Heart right ventricle (tissue), 16 donors: ENCODE measurements at places on chromosomes 3 and 15. TPM values are rescaled to one million over a fixed set of nuclear protein-coding genes. Genes with fewer than 3 reads are reported as not detected.

The DPPA2 gene
- total RNA-seq: not detected

The DAZL gene
- total RNA-seq: not detected

The STAB1 gene
- total RNA-seq: 159 TPM

DNA sequence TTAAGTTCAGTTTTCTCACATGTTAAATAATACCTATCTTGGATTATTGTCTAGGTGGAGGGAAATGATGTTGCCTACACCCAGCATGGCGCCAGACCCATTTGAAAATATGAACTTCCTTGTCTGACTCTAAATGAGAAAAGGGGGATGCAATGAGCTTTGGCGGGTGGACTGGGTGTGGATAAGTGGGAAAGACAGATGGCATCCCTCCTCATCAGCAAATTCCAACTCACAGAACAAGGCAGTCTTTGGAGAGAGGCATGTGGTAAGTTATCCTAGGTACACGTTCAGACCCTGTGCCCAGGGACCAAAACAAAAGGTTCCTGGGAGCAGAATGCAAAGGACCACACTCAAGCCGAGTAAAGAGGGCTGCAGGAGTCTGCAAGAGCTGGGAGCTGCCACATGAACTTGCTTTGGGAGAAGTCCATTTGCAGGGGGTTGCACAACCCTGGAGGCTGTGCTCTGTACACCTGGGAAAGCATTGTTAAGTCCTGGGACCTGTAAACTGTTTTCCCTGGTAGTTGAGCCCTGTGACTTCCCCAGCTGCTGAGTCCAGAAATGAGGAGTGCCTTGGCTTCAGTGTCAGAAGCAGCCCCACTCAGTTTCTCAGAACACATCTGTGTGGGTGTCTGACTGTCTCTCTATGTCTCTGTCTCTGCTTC is 102.3 kb upstream of the TPM1 start:
- no peak for DNase-seq

GRCh38 chr3:149170672-149171071 is 41.2 kb downstream of the HPS3 start:
- DNase-seq: no peak

GRCh38 chr15:71290002-71290401 is 174.7 kb downstream of the THSD4 start:
- DNase-seq: no peak

- DNase-seq: no peak
These were observed 13.7 kb downstream of the ACSBG1 start for GRCh38 chr15:78220713-78221112.

DNA sequence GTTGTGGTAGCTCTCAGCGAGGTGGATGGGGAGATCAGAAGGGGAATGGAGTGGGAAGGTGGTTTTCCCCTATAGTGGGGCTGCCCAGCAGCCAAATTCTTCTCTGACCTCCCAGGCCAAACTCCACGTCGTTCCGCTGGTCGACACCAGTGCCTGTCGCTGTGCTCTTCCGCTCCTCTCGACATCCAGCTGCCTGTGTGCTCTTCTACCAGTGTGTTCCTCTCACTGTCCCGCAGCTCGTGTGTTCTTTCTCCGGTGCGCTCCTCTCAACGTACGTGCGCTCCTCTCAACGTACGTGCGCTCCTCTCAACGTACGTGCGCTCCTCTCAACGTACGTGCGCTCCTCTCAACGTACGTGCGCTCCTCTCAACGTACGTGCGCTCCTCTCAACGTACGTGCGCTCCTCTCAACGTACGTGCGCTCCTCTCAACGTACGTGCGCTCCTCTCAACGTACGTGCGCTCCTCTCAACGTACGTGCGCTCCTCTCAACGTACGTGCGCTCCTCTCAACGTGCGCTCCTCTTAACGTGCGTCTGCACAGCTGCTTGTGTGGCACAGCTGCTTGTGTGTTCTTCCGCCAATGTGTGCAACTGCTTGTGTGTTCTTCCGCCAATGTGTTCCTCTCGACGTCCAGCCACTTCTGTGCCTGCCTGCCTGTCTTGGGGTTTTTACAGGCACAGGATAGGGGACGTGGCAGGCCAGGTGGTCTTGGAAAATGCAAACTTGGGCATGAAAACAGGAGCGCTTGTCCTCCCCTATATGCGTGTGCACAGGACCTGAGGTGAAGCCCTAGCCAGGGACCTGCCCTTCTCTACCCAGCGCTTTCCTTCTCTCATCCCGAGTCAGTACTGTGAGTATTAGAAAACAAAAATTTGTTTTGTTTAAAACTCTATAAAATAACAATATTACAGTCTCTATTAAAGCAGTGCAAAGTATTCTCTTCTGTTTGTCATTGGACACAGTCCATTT is 991.1 kb downstream of the GBE1 start:
- no peak for DNase-seq

GRCh38 chr15:75554717-75555116 is 24.4 kb downstream of the PTPN9 start:
- no peak for DNase-seq
